Astrocyte of the cerebellum (primary cell): ENCODE measurements at places on chromosomes 13 and 19.

- DNase-seq: no peak
Observed at GRCh38 chr19:43460362-43461016, 4.9 kb downstream of the LYPD3 start.

- no peak for DNase-seq
Observed at GRCh38 chr13:61187471-61187870, 228.2 kb downstream of the PCDH20 start.

DNA sequence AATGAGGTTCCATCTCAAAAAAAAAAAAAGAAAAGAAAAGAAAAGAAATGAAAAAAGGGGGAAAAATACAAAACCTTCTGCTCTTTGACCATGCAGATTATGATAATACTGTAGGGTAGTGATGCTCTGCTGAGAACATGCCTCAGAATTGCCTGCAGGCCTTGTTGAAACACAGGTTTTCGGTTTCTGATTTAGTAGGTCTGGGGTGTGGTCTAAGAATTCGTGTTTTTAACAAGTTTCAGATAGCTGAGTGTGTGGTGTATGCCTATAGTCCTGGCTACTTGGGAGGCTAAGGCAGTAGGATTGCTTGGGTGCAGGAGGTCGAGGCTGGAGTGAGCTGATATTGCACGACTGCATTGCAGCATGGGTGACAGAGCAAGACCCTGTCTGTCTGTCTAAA lies 14.9 kb upstream of the CYP2B6 start:
- DNase-seq: no peak

GRCh38 chr13:38430796-38431195 lies 81.1 kb downstream of the UFM1 start:
- no peak for DNase-seq

DNA sequence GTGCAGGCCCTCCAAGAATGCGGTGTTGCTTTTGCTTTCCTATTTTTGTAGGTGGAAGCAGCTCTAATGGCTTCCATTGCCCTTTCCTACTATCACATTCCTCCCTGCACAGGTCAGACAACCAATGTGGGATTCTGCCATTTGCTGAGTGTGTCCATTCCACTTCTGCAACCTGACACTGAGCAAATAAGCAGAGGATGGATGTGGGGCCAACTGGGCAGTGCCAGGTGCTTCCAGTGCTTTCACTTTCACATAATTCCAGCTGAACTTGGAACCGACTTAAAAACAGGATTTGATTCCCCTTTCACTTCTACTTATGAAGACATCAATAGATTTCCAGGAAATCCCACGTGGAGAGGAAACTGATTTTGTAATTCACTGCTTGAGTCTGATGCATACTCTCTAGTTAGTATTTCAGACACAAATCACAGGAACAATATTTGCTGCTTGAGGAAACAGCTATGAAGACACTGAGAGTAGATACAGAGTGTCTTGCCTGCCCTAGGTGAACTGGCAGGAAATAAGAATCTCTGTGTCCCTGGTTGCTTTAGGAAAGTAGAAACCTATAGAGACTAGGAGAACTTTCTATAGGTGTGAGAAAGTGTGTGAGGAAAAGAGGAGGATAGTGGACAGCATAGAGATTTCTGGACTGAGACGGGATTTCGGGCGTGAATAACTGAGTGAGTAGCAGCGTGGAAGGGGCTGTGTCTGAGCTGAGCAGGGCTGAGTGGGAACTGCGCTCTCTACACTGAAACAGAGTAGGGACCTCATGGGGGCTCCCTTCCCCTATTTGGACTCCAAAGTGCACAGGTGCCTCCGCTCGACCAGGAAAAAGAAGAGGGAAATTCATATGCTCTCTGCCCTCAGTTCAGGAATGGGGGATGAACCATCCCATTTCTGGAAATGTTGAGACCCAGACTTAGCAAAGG lies 22.5 kb downstream of the LGALS16 start:
- DNase-seq: no peak

- DNase-seq: peak; percentile 95
Observed at GRCh38 chr13:75359266-75359665, 122.7 kb downstream of the TBC1D4 start.

DNA sequence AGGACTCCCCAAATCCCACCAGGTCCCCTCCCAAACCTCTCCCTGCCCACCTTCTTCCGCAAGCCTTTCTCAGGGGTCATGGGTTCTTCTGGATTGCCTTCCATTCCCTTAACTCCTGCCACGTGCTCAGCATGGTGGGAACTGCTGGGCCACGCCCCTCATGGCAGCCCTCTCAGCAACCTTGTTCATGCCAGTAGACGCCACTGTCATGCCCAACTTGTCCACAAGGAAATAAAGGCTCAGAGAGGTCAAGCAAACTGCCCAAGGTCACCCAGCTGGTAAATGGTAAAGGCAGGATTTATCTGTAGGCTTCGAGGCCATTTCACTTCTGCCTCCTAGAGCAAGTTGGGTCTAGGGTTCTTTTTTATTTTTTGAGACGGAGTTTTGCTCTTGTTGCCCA lies 10.9 kb downstream of the PRAM1 start:
- no peak for DNase-seq

- DNase-seq: no peak
Observed at GRCh38 chr13:50809133-50810090, 34.1 kb downstream of the DLEU7 start.

GRCh38 chr13:100347968-100348367 lies 240.6 kb downstream of the GGACT start:
- no peak for DNase-seq

GRCh38 chr13:88622362-88622973 lies 951.3 kb downstream of the SLITRK5 start:
- DNase-seq: no peak

DNA sequence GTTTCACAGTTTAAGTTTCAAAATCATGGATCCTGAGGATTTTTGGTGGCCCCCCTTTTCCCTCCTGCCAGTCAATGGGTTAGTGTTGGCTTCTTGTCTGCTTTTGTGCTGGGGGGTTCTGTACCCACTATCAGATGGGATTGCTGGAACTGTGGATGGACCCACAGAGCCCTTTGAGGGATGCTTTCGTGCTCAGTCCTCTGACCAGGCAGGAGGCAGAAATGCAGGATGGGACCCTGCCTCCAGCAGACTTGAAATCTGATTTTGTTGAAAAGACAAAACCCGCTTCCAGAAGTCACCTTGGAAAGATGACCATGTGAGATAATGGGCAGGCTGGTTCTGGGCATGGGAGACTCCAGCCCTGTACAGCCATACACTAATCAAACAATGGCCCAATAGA lies 408.9 kb downstream of the ZNF536 start:
- DNase-seq: no peak
